ENCODE measurements at places on chromosomes 13 and 19.

- DNase-seq: peak; percentile 21
Measured at GRCh38 chr19:16435238-16435917, 36.4 kb downstream of the EPS15L1 start.

DNA sequence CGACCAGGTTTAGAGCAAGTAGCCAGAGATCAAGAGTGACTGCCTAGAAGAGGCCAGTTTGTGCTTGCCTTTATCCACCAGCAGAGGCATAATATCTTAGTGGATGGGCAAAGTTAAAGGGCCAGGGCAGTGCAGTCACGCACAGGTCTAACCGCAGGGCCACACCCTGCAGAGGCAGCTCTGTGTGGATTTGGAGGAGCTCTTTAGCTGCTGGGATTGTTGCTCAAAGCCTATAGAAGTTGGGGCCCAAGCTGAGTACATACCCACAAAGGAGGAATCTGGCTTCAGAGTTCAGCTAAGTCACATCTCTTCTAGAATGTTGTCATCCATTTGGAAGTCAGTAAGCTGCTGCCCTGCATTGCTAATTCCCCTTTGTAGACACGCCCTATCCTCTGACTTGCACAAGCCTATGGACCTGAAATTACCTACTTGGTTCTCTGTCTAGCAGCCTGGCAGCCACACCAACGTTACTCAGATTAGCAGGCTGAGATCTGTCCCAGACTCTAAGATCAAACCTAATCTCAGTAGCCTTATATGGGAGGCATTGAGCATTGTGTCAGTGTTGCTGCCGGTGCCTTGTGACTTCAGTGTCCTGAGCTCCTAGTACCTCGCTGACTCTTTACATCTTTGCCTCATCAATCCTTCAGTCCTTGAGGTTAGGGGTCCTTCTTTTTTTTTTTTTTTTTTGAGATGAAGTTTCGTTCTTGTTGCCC, 102.9 kb upstream of the STARD13 start:
- DNase-seq: no peak

DNA sequence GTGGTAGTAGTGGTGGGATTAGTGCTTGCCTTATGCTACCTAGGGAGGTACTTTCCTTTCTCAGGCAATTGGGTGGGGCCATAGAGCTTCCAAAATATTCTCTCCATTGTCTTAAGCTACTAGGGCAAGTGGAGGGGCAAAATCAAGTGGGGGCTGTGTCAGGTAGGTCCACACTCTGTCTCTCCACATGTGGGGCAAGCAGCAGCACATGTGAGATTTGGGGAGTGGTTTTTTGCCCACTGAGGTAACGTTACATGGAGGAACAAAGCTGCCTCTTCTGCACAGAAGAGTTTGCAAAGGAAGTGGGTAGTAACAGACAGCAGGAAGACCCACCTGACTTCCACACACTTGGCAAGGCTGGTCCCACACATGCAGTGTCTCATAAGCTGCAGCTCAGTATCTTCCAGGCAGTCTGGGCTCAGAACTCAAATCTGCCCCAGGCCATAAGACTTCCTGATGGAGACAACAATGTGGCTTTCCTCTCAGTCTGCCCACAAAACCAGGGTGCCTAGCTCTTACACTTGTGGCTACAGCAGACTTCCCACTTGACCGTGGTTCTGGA, 1581.5 kb upstream of the PCDH20 start:
- DNase-seq: no peak

DNA sequence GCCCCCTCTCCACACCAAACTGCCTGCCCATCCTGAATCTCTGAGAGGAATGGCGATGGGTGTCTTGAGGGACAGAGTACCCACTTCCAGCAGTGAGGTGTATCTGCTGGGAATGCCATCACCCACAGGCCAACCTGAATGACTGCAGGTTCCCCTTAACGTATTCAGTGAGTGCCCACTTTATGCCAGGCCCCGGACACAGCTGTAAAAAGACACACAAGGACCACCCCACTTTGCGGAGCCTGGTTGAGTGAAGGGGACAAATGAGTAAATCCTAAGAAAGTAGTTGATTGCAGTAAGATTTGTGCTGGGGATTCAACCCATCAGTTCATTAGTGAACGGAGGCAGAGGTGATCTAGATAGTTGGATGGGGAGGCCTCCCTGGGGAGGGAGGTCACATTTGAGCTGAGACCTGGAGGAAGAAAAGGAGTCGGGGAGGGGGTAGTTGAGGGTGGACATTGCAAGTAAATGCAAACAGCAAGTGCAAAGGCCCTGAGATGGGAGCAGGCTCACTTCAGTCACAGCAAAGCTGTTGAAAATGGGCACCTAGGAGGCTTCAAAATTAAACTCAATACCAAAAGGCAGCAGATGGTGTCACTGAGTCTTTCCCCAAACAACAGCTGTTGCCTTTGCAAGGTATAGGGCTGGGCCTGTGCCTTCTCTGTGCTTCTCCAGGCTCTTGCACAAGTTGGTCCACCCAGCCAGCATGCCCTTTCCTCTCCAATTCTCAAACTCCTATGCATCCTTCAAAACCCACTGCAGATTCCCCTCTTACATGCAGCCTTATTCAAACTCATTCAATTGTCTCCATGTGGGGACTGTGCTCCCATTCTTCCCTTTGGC, 4.3 kb downstream of the GDF15 start:
- DNase-seq: no peak

DNA sequence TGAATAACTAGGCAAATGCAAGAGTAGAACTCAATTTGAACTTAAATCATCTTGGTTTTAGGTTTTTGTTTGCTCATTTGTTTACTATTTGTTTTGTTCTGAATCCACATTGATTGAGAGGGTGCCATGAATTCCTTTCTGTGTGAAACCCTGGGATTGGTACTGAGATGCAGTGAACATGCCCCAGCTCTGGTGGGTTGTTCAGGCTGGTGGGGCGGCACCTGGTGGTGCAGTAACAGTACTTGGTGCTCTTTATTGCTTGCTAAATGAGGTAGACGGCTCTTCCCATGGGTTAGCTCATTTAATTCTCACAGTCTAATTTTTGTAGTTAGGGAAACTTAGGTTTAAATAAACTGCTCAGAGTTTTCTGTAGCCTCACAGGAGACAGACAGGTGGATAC, 48.4 kb downstream of the WASF3 start:
- DNase-seq: no peak

DNA sequence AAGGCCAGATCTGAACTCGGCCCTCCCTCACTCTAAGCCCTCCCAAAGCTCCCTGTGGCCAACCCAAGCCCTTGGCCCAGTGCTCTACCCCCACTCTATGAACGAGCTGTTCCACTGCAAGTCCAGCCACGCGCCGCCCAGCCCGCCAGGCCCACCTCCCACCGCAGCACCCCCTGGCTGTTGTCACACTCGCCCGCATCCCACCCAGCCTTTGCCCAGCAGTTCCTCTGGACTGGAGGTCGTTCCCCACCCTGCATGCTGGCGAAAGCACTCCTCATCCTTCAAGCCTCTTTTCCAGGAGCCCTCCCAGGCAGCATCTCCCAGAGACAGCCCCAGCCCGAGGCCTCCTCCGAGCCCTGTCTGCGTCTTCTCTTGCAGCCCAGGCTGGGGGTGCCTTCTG, 33.1 kb upstream of the ONECUT3 start:
- DNase-seq: no peak

- DNase-seq: no peak
Measured at GRCh38 chr13:96403651-96404050, 313.7 kb downstream of the HS6ST3 start.

DNA sequence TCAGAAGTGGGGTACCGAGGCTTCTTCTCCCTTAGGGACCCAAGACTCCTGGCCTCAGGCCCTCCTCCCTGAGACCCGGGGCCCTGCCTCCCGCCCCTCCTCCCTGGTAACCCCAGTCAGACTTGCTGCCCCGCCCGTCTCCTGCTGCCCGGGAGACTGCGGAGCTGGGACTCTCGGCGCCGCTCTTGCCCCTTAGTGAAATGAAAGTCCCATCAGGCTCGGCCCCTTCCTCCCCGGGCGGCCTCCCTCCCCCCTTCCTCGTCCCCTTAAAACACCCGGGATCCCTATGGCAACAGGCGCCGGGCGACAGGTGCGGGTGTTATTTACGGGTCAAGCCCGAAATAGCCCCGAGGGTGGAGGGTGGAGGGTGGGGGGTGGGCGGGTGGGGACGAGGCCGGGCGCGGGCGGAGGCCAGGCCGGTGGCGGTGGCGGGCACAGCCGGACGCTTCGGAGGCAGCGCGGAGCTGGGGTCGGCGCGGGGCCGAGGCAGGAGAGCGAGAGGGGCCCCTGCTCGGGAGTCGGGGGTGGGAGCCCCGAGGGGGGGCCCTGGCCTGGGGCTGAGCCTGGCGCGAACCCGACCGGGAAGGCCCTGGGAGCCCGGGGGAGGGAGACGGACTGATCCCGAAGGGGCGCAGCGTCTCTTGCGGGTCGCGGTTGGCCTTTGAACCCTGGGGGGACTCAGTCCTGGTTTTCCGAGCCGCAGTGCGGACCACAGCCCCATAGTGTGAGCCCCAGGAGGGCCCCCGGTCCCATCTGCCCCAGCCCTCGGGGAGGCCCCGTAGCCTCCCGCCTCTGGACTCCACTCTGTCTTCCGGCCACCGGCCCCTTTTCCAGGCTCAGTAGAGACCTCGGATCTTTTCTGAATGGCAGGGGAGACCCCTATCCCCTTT, at the start of gene CACNG6:
CACNG6 (plus strand) TSS at position 414 of the 890 bp plus-strand sequence. CDS start 1,241 bp downstream, outside the sequence.
- DNase-seq: no peak

DNA sequence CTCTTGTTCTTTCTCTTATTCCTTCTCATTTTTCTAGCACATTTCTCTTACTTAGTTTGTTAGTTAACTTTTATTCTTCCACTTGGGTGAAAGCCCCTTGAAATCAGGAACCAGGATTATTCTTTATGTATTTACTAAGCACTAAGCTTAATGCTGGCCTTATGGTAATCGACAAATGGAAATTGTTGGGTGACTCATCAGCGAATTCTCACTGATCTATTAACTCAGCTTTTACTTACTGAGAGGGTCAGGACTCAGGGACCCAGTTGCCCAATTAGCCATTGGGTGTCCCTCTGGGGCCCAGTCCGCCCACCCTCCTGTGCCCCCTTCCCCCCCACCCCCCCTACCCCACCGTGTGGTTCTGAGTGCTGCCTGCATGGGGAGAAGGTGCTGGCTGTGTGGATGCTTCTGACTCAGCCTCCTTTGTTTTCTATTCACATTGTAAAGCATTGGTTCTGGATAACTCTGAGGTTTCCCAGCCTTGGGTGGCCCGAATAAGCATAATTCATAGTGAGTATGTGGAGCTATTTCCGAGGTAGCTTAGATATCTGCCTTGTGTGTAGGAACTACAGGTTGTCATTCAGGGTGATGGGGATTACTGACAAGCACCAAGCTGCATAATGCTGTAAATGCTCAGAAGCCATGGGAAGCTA, 240.9 kb downstream of the FGF9 start:
- DNase-seq: no peak

DNA sequence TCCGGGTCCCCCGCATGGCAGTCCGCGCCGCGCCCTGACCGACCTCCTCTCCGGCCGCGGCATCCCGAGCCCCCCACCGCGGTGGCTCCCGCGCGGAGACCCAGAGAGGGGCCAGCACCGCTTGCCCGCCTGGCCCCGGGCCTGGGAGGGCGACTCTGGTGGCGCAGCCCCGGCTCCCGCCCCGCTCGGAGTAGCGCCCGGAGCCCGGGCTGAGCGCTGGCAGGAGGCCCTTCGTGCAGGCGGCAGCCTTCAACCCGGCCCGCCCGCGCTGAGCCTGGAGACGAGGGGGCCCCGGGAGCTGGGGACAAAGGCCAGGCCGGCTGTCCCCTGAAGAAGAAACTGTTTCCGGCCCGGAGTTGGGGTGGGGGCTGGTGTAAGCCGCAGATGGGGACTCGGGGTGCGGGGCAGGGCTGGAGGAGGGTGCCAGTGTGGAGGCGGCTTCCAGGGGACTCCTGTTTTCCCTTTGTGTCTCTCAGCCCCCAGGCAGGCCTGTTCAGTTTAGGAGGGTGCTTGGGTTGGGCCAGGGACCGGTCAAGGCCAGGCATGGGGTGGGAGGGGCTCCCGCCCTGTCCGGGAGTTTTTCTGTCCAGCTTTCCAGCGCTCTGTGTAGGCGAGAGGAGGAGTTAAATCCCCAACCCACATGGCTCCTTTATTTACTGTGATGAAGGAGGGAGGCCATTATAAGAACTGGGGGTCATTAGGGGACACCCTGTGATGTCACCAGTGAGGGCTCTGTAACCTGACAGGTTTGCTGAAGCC, 935 bp downstream of the LRP3 start:
- DNase-seq: no peak

- DNase-seq: no peak
Measured at GRCh38 chr13:108987517-108987916, 358.1 kb downstream of the MYO16 start.

DNA sequence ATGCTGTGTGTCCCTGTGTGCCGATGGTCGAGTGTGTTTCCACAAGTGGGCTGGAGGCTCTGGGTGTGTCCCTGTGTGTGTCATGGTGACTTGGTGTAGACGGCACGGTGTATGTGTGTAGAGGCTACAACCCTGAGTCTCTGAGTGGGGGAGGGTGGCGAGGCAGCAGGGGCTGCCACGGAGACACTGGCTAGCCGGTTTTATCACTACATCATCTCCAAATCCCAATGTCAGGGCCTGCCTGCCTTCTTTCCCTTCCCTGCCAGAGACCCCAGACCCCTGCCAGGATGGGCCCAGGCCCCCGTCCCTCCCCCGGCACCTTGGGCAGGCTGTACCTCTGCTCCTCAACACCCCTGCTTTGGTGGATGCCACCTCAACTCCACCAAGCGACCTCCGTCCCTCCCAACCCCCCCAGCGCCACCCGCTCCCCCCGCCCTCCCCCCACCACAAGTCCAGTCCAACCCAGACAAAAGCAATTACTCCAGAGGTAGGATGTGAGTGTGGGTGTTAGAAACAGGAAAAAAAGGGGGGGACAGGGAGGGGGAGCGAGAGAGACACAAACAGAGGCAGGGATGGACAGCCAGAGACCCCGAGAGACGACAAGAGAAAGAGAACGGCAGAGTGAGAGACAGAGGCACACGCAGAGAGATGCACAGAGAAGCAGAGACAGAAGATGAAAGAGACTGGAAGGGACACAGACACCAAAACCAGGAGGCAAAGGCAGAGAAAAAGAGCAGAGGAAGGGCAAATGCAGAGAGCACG, 21.6 kb upstream of the POU2F2 start:
- no peak for DNase-seq

GRCh38 chr19:16860118-16860517, 28.7 kb upstream of the F2RL3 start:
- DNase-seq: no peak

GRCh38 chr19:1169921-1170885, 3.9 kb downstream of the SBNO2 start:
- peak; percentile 54 for DNase-seq

DNA sequence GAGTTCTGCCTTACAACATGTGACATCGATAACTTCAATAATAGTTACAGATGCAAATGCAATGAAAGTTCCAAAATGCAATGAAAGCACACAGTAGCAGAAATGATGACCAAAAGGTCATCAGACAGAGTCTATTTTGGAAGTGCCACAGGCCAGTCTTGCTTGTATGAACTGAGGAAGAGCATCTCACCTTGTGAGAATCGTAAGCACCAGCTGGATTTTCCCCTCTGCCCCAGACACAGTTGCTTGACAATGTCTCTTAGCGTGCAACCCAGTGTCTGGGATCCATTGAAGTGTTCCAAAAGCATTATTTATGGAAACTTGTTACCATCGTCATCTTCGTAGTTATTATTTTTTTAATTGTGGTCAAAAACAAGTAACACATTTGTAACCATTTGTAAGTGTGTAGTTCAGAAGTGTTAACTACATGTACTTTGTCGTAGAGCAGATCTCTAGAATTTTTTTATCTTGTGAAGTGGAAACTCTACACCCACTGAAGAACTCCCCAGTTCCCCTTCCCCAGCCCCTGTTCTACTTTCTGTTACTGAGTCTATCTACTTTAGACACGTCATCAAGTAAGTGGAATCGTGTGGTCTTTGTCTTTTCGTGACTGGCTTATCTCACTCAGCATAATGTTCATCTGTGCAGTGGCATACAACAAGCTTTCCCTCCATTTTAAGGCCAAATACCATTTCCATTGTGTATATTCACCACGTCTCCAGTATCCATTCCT, 170.0 kb upstream of the RNF113B start:
- DNase-seq: no peak

Measured in SW 1271 (cell line).